ENCODE measurements at places on chromosomes 1 and 21. TPM values are rescaled to one million over a fixed set of nuclear protein-coding genes. Genes with fewer than 3 reads are reported as not detected.

- peaks cover 8% of the 10 kb centered on the region for H3K27me3 ChIP-seq
- DNase-seq: no peak
- H3K4me1 ChIP-seq: peaks cover 6% of the 10 kb centered on the region
- no peak overlapping the region for H3K27ac ChIP-seq
- no peaks in the 10 kb centered on the region for H3K36me3 ChIP-seq
- H3K4me3 ChIP-seq: no peak overlapping the region
Observed at GRCh38 chr1:100583827-100584226, 45.9 kb downstream of the GPR88 start.

- H3K27me3 ChIP-seq: no peaks in the 10 kb centered on the region
- H3K4me1 ChIP-seq: peaks cover 52% of the 10 kb centered on the region
- H3K4me3 ChIP-seq: no peak overlapping the region
- H3K27ac ChIP-seq: no peak overlapping the region
Observed at GRCh38 chr21:34878501-34878900, 170.6 kb downstream of the RUNX1 start.

DNA sequence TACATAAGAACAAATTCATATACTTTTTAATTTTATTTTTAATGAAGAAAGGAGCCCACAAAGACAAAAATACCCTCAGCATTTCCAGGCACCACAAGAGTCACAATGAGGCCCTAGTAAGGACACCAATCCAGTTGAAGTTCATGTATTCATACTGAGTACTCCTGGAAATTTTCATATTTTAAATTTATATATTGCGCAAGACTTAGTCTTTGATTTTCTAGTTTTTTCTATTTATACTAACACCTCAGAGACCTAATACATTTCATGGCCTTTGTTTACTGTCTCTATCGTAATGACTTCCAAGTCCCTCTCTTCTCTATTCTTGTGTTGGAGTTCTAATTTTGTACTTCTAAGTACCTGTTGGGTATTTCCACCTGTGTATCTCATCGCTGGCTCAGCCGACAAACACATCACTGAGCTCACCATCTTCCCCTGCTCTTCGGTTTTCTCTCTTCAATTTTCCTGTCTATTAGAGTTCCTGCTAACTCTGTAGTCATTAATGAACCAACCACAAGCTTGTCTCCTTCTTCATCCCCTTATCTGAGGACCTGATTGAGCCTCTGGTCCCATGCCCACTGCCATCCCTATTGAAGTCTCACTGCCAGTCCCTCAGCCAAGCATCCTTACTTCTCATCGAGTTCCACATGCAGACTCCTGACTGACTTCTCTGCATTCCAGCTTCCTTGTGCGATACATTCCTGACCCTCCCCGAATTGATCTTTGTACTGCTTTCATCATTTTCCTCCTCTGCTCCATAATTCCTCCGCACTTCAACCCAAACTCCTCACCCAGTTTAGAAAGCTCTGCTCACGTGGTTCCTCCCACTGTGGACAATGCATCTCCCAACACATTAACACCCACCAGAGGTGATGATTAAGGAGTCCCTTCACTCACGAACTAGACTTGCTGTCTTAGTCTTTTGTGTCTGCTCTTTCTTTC, 17.3 kb upstream of the IRF2BP2 start:
- no peaks in the 10 kb centered on the region for H3K4me1 ChIP-seq
- H3K27ac ChIP-seq: no peak overlapping the region
- DNase-seq: no peak
- no peak overlapping the region for H3K4me3 ChIP-seq
- no peaks in the 10 kb centered on the region for H3K36me3 ChIP-seq

DNA sequence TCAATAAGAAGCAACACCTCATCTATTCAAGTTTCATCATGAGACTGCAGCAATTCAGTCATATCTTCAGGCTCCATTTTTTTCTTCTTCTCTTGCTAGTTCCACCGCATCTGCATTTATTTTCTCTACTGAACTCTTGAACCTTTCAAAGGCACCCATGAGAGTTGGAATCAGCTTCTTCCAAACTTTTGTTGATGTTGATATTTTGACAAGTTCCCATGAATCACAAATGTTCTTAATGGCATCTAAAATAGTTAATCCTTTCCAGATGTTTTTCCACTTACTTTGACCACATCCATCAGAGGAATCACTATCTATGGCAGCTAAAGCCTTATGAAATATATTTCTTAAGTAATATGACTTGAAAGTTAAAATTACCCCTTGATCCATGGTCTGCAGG, 434.3 kb downstream of the GPATCH2 start:
- H3K27ac ChIP-seq: no peak overlapping the region
- no peak for DNase-seq
- no peaks in the 10 kb centered on the region for H3K4me1 ChIP-seq
- no peaks in the 10 kb centered on the region for H3K27me3 ChIP-seq
- no peak overlapping the region for H3K4me3 ChIP-seq
- no peaks in the 10 kb centered on the region for H3K36me3 ChIP-seq

The ASPM gene
- total RNA-seq: 92.8 TPM

The SH2D2A gene
- total RNA-seq: 63.5 TPM

Data from activated CD4-positive, alpha-beta T cell treated with anti-CD3 and anti-CD28 coated beads, Interleukin-2, amount 10 ng/mL, durations not matched to agents 7 days and 5 days (primary cell).